T-helper 2 cell treated with Interferon-gamma antibody and Interleukin-4, amounts not matched to agents 5 μg/mL and 100 μg/mL, for 36 hours (primary cell): ENCODE measurements at places on chromosomes 6 and 20.

DNA sequence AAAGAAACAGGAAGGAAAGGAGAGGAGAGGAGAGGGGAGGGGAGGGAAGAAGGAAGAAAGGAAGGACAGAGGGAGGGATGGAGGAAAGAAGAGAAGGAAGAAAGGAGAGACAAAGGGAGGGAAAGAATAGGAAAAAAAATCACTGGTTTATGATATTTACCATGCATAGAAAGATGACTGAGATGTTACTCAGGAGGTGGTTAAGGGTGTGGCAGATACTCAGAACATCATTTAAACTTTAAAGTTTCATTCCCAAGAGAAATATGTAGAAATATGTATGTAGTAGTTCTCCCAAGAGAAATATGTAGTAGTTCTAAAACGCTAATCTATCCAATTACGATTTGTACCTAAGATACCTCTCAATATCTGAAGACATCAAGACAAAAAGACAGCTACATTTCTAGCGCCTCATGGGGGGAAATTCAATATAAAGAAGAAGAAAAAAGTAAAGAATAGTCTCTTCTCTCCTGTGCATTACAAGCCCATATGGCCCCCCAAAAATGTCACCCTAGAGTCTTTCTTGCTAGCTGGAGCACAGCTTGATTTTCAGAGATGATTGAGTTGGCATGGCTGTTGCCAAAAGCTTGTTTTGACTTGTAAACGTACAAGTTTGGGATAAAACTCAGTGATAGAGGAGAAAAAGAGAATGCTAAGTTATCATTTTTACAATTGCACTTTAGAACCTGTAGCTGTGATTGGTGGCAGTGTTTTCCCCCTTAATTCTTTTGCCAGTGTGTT, 539.2 kb downstream of the CDH26 start:
- H3K4me3 ChIP-seq, result no peak overlapping the region
- H3K36me3 ChIP-seq, result no peaks in the 10 kb centered on the region
- no peak overlapping the region for H3K27ac ChIP-seq
- DNase-seq, result no peak
- no peaks in the 10 kb centered on the region for H3K4me1 ChIP-seq

DNA sequence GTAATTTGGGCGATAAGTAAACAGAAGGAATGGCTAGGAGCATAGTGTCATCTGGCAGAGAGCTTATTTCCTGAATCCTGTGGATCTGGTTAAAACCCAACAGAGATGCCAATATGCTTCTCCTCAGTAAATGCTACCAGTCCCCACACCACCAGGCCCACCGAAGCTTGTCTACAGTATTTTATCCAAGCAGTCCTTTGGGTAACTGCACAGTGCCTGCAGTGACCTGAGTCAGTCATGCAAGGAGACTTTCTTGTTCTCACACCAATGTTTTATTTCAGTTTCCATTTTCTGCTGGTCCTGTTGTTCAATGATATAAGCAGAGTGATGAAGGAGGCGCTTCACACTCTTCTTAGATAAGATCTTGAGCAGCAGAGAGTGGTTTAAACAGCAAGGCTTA, 326.3 kb downstream of the RIMS1 start:
- no peaks in the 10 kb centered on the region for H3K27me3 ChIP-seq
- H3K27ac ChIP-seq, result no peak overlapping the region
- H3K4me1 ChIP-seq, result no peaks in the 10 kb centered on the region
- no peak overlapping the region for H3K4me3 ChIP-seq
- DNase-seq, result no peak

DNA sequence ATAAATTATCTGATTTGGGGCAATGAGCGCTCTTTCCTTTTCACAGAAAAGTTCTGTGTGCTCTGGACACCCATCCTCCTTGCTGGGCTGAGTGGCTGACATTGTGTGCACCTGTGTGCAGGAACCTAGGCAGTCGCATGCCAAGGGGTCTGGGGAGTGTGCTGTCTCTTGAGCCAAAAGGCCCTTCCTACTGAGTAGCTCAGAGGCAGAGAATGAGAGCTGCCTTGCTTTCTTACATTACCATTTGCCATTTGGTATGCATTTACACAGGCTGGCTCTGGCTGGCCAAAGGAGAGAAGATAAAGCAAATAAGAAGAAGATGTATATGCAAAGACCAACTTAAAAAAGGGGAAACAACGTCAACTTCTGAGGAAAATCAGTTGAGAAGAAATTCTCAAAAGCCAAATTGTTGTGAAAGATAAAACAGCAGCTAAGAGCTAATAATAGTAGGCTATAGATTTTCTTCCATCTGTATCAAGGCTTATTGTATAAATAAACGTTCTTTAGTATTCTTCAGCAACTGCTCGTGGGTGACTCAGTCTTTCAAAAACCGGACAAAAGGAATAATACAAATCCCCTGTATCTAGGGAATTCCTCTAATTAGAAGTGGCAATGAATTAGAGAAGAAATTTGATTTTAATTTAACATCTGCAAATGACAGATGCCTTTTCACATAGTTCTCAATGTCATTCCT, 121.9 kb downstream of the INSM1 start:
- H3K4me1 ChIP-seq, result peaks cover 22% of the 10 kb centered on the region
- no peak overlapping the region for H3K4me3 ChIP-seq
- H3K27ac ChIP-seq, result no peak overlapping the region
- no peak for DNase-seq
- H3K27me3 ChIP-seq, result no peaks in the 10 kb centered on the region
- peaks cover 17% of the 10 kb centered on the region for H3K36me3 ChIP-seq

GRCh38 chr6:115969930-115970273, 90.8 kb downstream of the FRK start:
- H3K4me3 ChIP-seq, result no peak overlapping the region
- no peaks in the 10 kb centered on the region for H3K36me3 ChIP-seq
- no peaks in the 10 kb centered on the region for H3K27me3 ChIP-seq
- no peaks in the 10 kb centered on the region for H3K4me1 ChIP-seq
- DNase-seq, result no peak

DNA sequence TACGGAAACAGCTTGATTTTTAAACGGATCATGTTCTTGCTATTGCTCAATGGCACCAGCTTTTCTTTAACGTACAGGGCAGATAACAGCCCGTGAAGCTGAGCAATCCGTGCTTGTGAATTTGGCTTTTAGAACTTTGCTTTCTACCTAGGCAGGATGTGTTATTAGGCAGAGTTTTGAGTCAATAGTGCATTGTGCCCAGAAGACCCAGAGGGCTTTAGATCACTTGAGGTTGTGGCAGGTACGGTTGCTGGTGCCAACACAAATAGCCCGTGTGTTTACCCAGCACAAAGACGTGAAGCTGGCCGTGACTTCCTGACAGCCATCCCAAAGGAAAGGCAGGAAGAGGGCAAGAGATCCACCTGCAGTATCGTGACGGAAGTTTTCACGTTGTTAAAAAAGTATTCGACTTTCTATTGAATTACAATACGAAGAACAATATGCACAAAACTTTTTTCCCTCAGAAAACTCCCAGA, 117.4 kb upstream of the FRMD1 start:
- H3K27me3 ChIP-seq, result no peaks in the 10 kb centered on the region
- H3K36me3 ChIP-seq, result no peaks in the 10 kb centered on the region
- no peak overlapping the region for H3K27ac ChIP-seq
- H3K4me3 ChIP-seq, result no peak overlapping the region

GRCh38 chr20:6921717-6922386, 154.4 kb downstream of the BMP2 start:
- no peaks in the 10 kb centered on the region for H3K4me1 ChIP-seq
- no peaks in the 10 kb centered on the region for H3K36me3 ChIP-seq
- DNase-seq, result no peak
- no peak overlapping the region for H3K27ac ChIP-seq
- no peak overlapping the region for H3K4me3 ChIP-seq

- no peak overlapping the region for H3K27ac ChIP-seq
- no peaks in the 10 kb centered on the region for H3K4me1 ChIP-seq
- no peaks in the 10 kb centered on the region for H3K36me3 ChIP-seq
- H3K4me3 ChIP-seq, result no peak overlapping the region
- no peak for DNase-seq
Measured at GRCh38 chr6:33050014-33050810, 23.2 kb downstream of the HLA-DPA1 start.

DNA sequence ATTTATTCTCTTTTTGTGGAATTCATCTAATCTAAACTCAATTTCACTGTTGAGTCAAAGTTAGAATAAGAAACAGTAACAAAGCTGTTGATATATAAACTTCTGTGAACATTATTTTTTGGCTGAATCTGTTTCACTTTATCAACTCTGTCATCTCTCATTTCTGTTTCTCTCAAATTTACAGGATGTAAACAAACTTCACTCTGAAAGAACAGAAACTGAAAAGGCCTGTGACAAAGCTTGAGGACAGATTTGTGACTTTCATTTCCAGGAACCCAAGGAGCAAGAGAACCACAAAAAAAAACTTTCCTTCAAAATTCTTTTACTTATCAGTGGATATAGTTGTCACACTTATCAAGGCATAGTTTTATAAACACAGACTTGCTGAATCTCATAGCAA, 447.9 kb upstream of the OPRM1 start:
- H3K27me3 ChIP-seq, result no peaks in the 10 kb centered on the region
- no peak for DNase-seq
- H3K4me3 ChIP-seq, result peak overlapping the region; percentile 68
- peak overlapping the region; percentile 68 for H3K27ac ChIP-seq
- H3K4me1 ChIP-seq, result peaks cover 11% of the 10 kb centered on the region

GRCh38 chr20:6053776-6054688, at the start of gene LRRN4:
LRRN4 (minus strand) TSS chr20:6054060; CDS start chr20:6052799, 1,261 bp downstream.
- no peak for DNase-seq
- H3K27ac ChIP-seq, result no peak within 1 kb of the TSS
- no peaks in the 10 kb centered on the region for H3K36me3 ChIP-seq
- H3K4me1 ChIP-seq, result no peaks in the 10 kb centered on the region
- peaks cover 49% of the 10 kb centered on the region for H3K27me3 ChIP-seq

DNA sequence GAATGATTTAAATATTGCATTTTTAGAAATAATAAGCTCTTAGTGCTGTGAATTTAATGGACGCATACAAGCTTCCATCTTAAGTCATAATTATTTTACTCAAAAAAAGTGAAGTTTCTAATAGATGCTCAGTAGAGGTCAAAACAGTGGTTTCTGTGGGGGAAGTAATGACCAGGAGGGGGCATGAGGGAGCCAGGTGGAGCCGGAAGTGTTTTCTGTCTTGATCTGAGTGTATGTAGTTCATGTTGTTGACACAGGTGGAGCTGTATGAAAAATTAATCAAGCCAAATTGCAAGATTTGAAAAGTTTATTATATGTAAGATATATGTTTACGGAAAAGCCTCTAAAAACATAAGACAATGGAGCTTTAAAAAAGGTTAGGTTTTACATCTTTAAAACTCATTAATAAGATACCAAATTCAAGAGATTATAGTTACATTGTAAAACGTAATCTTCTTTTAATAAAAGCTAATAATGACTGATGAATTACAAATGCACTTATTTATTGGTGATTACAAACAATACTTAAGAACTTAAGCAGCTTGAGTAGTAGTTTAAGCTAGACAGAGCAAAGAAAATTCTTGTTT, 68.0 kb downstream of the PLAGL1 start:
- DNase-seq, result peak; percentile 14
- H3K36me3 ChIP-seq, result no peaks in the 10 kb centered on the region
- H3K4me1 ChIP-seq, result peaks cover 9% of the 10 kb centered on the region
- no peak overlapping the region for H3K4me3 ChIP-seq

DNA sequence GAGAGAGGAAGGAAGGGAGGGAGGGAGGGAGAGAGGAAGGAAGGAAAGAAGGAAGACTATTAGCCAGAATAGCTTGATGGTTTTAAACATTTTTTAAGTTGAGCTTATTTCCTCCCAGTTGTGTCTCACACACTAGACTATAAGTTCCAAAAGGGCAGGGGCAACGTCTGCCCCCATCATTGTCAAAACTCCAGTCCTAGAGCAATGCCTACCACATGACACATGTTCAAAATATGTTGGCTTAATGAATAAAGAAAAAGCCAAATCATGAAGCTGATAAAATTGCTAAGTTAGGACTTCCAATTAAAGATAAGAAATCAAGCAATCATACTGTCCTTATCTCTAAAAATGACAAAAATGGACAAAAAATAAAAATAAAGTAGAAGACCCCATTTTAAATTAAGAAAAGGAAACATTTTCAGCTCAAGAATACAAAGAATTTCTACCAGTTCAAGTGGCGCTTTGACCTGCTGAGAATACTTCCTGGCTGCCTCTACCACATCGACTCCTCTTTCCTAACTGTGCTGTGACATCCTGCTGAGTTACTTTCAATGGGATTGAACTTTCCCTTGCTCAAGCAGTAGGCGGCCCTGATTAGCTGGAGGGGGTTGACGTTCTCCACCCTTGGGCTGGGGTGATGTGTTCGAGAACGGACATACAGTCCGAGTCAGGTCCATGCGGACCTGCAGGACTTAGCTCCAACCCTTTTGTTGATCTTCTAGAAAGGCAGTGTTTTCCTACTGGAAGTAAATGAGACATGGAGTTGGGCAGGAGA, 283.9 kb upstream of the FOXQ1 start:
- H3K4me3 ChIP-seq, result no peak overlapping the region
- no peak overlapping the region for H3K27ac ChIP-seq
- no peaks in the 10 kb centered on the region for H3K4me1 ChIP-seq
- H3K27me3 ChIP-seq, result no peaks in the 10 kb centered on the region
- DNase-seq, result no peak
- H3K36me3 ChIP-seq, result no peaks in the 10 kb centered on the region

- H3K4me3 ChIP-seq, result no peak overlapping the region
- no peak overlapping the region for H3K27ac ChIP-seq
- DNase-seq, result no peak
- peaks cover 2% of the 10 kb centered on the region for H3K4me1 ChIP-seq
Measured at GRCh38 chr6:134152767-134153485, 100.5 kb upstream of the SLC2A12 start.

DNA sequence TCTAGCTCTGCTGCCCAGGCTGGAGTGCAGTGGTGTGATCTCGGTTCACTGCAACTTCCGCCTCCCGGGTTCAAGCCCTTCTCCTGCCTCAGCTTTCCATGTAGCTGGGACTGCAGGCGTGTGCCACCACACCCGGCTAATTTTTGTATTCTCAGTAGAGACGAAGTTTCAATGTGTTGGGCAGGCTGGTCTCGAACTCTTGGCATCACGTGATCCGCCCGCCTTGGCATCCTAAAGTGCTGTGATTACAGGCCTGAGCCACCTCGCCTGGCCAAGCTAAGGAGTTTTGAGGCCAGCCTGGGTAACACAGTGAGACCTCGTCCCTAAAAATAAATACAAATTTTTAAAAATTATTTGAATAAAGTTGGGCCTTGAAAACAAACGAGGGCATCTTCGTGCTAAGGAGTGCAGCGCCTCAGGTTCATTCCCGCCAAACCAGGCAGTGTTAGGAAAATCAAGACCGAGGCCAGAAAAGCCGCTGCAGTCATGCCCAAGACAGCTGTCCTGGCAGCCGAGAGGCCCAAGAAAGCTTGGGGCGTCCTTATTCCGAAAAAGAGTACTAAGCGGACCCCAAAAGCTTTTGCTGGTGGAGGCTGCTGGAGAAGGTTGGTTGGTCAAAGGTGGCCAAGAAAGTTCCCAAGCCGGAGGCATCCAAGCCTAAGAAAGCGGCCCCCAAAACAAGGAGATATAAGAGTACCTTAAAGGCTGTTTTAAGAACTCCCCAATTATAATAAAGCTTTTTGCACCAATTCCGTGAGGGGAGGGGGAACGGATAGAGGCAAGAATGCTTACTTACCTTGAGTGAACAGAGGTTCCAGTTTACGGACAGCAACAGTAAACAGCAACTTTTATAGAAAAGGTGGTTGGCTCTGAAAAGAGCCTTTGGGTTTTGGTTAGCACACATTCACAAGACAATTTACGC, 109.0 kb downstream of the HFE start:
- peaks cover 15% of the 10 kb centered on the region for H3K36me3 ChIP-seq
- peak; percentile 54 for DNase-seq
- peaks cover 45% of the 10 kb centered on the region for H3K4me1 ChIP-seq
- peak overlapping the region; percentile 94 for H3K4me3 ChIP-seq
